ENCODE measurements at places on chromosomes 2 and 18.

- DNase-seq: no peak
These were observed 59.9 kb downstream of the DYM start for GRCh38 chr18:49400398-49401072.

DNA sequence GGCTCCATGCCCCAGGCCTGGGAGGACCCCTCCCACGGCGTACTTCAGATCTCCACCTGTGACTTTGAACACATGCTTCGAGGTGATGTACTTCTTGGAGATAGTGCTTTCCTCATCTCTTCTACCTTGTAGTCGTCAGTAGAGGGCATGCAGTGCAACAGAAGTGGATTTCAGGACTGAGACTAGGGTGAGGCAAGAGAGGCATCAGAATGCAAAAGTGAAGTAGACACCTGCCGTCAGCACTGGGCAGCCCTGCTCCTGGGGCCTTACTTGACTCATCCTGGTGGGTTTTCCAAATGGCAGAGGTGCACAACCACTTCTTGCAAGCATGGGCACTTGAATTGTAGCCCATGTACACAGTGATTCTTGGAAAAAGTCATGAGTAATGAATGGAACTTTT lies 258.8 kb downstream of the NEDD4L start:
- DNase-seq: peak; percentile 24

GRCh38 chr2:137115081-137115794 lies 349.9 kb downstream of the THSD7B start:
- no peak for DNase-seq

DNA sequence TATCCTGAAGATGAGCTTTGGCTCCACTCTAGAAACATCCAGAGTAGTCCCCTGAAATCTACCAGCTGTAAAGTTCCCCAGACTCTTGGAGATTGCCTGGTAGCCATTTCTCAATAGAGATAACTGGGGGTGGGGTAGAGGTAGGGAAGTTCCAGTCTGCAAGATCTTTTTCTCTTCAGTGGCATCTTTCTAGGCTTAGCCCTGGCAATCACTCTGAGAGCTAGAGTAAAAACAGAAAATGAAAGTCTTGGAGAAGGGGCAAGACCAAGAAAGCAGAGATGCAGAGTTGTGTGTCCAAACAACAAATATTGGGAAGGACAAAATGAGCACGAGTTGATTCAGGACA lies 41.8 kb upstream of the LCLAT1 start:
- DNase-seq: no peak

DNA sequence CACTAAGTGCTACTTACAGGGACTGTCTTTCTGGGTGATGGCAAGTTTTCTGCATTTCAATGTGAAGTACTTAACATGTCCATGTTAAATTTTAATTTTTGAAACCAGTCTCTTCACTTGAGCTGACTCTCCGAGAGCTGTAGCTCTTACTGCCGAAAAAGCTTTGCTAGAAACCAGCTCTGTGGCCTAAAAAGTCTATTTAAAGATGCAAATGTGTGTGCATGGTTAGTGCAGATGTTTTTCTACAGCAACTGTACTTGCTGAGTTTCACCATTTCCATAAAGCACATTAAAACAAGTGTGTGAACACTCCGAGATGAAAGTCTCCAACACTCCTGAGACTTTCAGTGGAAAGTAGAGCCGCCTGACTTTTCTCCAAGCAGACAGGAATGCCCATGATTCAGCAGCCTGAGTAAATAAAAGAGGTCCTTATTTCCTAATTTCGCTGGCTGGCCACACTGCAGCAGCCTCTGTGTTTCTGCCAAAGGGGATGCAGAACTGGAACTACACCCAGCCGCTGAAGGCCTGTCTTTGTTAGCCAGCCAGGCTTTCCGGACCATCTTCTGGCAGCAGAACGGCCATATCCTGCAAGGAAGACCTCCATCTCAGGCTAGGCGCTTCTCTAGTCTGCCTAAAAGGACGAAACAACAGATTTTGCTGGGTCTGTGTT lies 121.2 kb downstream of the ZNF521 start:
- DNase-seq: no peak

DNA sequence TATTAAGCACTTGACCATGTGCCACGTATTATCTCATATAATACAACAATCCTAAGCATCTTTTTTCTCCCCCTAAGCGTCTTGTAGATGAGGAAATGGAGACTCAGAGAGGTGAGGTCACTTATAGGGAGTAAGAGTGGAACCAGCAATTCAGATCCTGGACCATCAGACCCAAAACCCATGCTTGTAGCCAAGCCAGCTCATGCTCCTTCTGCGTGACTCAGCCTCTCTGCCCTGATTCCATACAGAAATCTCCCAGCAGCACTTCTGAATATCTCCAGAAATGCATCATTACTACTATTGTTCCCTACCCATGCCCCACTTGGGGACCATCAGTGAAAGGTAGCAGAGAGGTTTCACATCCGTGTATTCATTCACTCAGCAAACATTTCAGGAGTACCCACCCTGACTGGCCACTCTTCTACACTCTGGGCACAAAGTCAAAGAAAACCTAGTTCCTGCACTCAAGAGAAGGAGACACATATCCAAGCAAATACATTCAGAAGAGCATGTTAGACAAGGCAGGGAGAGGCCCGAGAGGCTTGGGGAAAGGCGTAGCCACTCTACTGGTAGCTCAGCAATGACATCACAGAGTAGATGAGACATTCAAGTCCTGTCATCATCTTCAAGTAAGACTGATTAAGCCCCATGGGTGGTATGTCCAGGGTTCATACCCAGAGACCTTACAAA lies 141.9 kb downstream of the MTCL1 start:
- DNase-seq: no peak

- DNase-seq: no peak
These were observed 193.7 kb downstream of the DNER start for GRCh38 chr2:229520691-229521096.

DNA sequence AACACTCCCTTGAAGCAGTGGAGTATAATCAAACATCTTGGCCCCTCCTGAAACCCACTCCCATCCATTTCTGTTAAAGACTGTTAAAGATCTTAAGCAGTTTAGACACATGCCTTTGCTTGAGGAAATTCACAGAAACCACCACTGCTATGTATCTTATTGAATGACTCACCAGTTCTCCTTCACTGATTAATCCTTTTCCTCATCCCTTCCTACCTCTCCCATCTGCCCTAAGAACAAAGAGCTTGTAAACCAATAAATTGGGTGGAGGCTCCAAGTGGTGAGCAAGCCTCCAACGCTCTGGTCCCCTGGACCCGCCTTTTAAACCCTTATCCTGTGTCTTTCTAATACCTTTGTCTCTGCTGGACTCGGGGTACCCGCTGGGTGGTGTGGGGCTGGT lies 746.1 kb downstream of the LRP1B start:
- DNase-seq: no peak

- no peak for DNase-seq
These were observed 79.3 kb downstream of the PLA2R1 start for GRCh38 chr2:159982842-159983785.

GRCh38 chr2:148996805-148997204 lies 41.7 kb upstream of the LYPD6B start:
- no peak for DNase-seq

- no peak for DNase-seq
These were observed 21.4 kb downstream of the ALMS1 start for GRCh38 chr2:73406996-73407395.

- DNase-seq: no peak
These were observed 68.6 kb downstream of the PTGR3 start for GRCh38 chr18:75140296-75140695.

DNA sequence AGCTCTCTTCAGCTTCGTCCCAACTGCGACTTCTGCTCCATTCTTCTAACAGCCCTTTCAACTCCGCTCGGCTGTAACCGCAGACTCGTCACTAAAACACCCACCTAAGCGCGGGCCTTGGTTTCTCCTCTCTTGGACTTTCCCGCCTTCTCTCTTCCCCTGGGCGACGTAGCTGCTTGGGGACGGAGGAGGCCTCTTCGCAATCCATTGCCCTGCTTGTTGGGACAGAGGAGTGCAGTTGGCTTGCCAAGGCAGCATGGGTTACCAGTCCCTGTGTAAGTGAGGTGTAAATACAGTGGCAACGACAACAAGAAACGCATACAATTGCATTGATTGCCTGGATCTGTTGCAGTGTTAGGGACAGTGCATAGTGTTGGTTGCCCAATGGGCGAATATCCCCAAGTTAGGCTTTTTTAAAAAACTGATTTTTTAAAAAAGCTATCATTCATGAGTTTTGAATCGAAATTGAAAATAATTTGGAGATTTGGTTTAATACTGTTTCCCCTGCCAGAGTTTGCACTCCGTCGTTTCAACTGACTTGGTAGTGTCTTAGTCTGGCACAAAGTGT lies 484 bp upstream of the DARS1 start:
- DNase-seq: peak; percentile 93

DNA sequence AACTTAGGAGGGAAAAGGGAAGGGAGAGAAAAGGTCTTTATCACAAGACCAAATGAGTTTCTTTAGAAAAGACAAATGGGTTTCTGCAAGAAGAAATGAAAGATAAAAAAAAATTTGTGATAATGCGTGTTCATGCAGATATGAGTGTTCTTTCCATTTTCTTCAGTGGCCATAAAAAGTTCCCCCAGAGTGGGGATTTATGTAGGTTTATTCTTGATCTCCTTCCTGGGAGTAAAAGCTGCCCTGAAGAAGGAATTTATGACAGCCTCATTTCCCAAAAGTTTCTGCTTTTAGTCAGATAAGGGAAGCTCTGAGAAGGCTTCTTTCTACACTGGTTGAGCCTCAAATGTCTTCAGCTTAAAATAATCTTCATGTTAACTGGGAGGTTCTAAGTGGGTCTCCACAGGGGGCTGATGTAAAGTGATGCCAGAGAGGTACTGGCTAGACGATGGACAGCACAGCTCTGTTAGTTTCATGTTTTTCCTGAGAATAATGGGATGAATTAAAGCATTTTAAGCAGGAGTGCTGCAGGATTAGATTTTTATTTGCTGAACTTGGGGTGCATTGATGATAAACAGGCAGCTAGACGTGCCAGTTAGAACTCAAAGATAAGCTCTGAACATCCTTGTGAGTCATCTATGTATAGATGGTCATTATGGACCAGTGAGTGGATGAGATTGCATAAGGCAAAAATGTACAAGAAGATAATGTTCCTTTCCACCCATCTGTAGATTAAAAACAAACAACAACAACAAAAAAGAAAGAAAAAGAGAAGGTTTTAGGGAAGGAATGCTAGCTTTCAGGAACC lies 99.4 kb upstream of the MSH2 start:
- DNase-seq: no peak

DNA sequence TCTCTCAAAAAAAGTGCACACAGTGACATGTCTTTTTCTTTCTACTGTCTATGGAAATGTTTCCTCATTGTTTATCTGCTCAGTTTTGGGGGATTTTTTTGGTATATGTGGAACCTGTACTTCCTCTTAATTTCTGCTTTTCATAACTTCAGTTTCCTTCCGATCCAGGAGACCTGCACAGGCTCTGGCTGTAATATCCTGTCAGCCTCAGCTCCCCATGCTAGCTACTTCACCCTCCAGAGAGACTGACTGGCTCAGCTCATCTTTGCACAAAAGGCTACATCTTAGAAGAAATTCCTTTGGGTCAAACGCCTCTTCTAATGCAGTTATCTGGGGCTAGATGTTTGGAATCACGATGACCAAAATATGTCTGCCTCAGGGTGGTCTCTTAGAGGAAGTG lies 378.4 kb downstream of the RND3 start:
- DNase-seq: no peak

DNA sequence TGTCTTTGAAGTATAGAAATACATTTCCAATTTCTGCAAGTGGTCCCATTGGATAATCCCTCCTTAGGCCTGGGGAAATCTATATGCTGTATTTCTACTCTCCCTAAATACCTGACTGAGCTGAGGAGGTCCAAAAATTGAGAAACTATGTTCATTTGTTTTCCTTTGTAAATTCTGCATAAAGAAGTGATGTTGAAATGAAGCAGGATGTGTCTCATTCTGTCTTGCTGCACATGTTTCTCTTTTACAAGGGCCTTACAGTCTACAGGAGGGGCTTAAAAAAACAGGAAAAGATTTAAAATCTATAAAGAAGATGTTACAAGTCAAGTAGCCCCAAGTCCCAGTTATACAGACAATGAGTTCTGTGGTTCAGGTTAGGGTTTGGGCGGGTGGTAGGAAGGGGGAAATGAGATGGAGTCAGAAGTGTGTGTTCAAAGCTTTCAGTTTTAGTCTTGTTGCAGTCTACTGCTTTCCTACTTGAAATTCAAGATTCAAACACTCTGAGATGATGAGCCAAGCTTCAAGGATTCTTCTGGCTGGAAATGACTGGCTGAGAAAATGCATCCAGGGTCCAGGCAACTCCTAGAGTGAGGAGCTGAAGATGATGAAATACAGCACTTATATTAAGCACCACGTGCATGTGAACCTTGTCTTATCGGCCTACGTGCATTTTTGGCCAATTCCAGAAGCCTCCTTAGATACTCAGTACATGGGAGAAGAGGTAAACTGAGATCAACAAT lies 146.3 kb upstream of the CELF4 start:
- DNase-seq: no peak

DNA sequence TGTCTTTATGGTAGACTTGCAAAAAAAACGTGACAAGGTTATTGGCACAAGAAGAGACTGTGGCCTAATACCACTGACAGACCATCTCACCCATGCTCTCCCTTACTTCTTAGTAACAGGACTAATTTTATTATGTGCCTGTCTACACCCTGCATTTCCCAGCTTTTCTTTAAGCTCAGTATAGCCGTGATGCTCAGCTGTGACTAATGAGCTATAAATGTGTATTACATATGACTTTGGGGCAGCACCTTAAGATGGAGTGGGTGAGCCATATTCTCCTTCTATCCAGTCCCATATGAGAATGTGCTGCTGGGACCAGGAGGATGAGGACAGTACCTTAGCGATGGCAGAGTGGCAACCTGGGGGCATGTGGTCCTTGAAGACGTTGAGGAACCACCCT lies 293.5 kb downstream of the RNF144A start:
- no peak for DNase-seq

DNA sequence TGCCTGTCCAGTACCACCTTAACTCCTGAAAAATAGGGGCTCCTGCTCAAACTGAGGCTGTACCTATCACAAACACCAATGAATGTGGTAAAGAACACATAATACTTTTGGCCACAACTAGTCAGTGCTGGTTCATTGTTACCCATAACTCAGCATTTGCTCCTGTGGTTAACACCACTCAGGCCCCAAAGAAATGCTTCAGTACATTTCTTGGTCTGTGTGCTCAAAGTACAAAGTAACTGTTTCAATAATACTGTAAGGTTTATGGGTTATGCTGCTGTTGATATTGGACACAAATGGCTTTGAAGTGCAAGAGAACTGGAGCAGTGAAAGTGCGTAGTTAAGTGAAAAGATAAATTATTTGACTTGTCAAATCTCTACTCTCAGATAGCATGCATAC lies 95.0 kb upstream of the TACR1 start:
- DNase-seq: no peak

GRCh38 chr18:27948986-27949385 lies 227.9 kb downstream of the CDH2 start:
- no peak for DNase-seq

- peak; percentile 26 for DNase-seq
These were observed 101.9 kb downstream of the USP34 start for GRCh38 chr2:61368687-61369665.

- DNase-seq: no peak
These were observed 3.9 kb downstream of the PKDCC start for GRCh38 chr2:42051543-42052235.
